Cardiac atrium fibroblast (primary cell): ENCODE measurements at places on chromosomes 12 and 14. TPM values are rescaled to one million over a fixed set of nuclear protein-coding genes. Genes with fewer than 3 reads are reported as not detected.

GDF3 gene
- not detected in 2 replicates for total RNA-seq

SYT1 gene
- total RNA-seq: under 0.01 TPM in 1 of 2 replicates, not detected in the other

COCH gene
- total RNA-seq: 0.32 and 1.3 TPM in 2 replicates

FAM181A gene
- total RNA-seq: not detected in 2 replicates

KRT6C gene
- total RNA-seq: not detected in 2 replicates

CLEC6A gene
- total RNA-seq: not detected in 2 replicates

LRTM2 gene
- total RNA-seq: not detected in 2 replicates

PMEL gene
- 3.1 and 9.9 TPM in 2 replicates for total RNA-seq

ANKRD33 gene
- not detected in 2 replicates for total RNA-seq

GPRC5A gene
- total RNA-seq: 20.3 and 20.9 TPM in 2 replicates

CD163 gene
- total RNA-seq: not detected in 2 replicates

GPR68 gene
- 0.49 and 2.3 TPM in 2 replicates for total RNA-seq

KSR2 gene
- total RNA-seq: not detected in 2 replicates

MIP gene
- not detected in 2 replicates for total RNA-seq

FITM1 gene
- total RNA-seq: 0.32 TPM in 1 of 2 replicates, not detected in the other

VRTN gene
- total RNA-seq: not detected in 2 replicates

TMTC1 gene
- 90.8 and 114 TPM in 2 replicates for total RNA-seq

KLRG1 gene
- total RNA-seq: 0.32 TPM in 1 of 2 replicates, not detected in the other

CRIP2 gene
- total RNA-seq: 242 and 285 TPM in 2 replicates

FSCB gene
- total RNA-seq: not detected in 2 replicates

KLHDC1 gene
- total RNA-seq: 2.5 and 2.6 TPM in 2 replicates

LRCOL1 gene
- not detected in 2 replicates for total RNA-seq

CISTR gene
- total RNA-seq: not detected in 2 replicates

E2F7 gene
- 0.90 and 2.3 TPM in 2 replicates for total RNA-seq

CLEC4C gene
- not detected in 2 replicates for total RNA-seq

NPFF gene
- not detected in 2 replicates for total RNA-seq

RTN1 gene
- total RNA-seq: 0.16 and 0.18 TPM in 2 replicates

ING4 gene
- 20.8 and 26.9 TPM in 2 replicates for total RNA-seq

LRP1 gene
- total RNA-seq: 236 and 285 TPM in 2 replicates

RNF212B gene
- total RNA-seq: not detected in 2 replicates

PKP2 gene
- 8.5 and 17.2 TPM in 2 replicates for total RNA-seq

NCKAP5L gene
- 20.8 and 29.0 TPM in 2 replicates for total RNA-seq

FAIM2 gene
- 18.8 and 21.5 TPM in 2 replicates for total RNA-seq

NTN4 gene
- total RNA-seq: 60.3 and 71.1 TPM in 2 replicates

MIA2 gene
- 8.8 and 15.7 TPM in 2 replicates for total RNA-seq

CLEC9A gene
- total RNA-seq: not detected in 2 replicates

TPH2 gene
- total RNA-seq: not detected in 2 replicates

GZMH gene
- total RNA-seq: not detected in 2 replicates

AQP6 gene
- total RNA-seq: not detected in 2 replicates

SPIC gene
- total RNA-seq: not detected in 2 replicates

PRB4 gene
- not detected in 2 replicates for total RNA-seq
